Cerebellar cortex (tissue), 1 donor: ENCODE measurements at places on chromosomes 6 and 20.

- no peak for DNase-seq
Measured at GRCh38 chr20:63077705-63078104, 70.9 kb upstream of the BHLHE23 start.

DNA sequence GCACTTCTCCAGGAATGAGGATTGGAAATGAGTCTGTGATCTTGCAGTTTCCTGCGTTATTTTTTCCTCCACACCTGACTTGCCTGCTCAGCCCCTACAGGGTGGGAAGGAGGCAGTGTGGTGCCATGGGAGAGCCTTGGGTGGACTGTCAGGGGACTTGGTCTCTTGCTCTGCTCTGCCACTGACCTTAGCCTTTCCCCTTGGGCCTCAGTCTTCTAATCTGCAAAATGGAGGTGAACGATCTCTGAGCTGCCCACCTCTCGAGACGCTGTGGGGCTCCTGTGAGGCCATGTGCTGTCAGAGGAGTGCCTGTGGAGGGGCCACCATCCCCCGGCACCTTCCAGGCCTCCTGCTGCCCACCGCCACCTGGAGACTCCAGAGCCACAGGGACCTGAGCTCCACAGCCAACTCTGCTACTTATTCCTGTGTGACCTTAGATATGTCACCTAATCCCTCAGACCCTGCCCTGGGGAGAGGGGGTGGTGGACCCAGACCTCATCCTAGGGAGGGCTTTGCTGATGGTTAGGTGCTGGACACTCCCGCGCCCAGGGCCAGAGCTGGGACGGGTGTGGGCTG, 45.8 kb upstream of the MLN start:
- DNase-seq = no peak

GRCh38 chr6:142841915-142842314, 103.1 kb downstream of the HIVEP2 start:
- DNase-seq = no peak

- no peak for DNase-seq
Measured at GRCh38 chr6:159461266-159461665, 231.8 kb downstream of the SOD2 start.

GRCh38 chr6:2547355-2547754, 203.4 kb downstream of the MYLK4 start:
- no peak for DNase-seq
